ENCODE measurements at places on chromosomes 7 and 10.
A peak's percentile ranks its signal among the peaks of the same experiment; 100 is the strongest.

- DNase-seq: no peak
Measured at GRCh38 chr10:28496017-28496416, 36.9 kb upstream of the WAC start.

- DNase-seq: no peak
Measured at GRCh38 chr10:1685699-1686490, 51.4 kb downstream of the ADARB2 start.

GRCh38 chr10:77029777-77030717 lies 607.6 kb downstream of the KCNMA1 start:
- DNase-seq: no peak

- DNase-seq: no peak
Measured at GRCh38 chr7:92749832-92750446, 86.4 kb downstream of the CDK6 start.

DNA sequence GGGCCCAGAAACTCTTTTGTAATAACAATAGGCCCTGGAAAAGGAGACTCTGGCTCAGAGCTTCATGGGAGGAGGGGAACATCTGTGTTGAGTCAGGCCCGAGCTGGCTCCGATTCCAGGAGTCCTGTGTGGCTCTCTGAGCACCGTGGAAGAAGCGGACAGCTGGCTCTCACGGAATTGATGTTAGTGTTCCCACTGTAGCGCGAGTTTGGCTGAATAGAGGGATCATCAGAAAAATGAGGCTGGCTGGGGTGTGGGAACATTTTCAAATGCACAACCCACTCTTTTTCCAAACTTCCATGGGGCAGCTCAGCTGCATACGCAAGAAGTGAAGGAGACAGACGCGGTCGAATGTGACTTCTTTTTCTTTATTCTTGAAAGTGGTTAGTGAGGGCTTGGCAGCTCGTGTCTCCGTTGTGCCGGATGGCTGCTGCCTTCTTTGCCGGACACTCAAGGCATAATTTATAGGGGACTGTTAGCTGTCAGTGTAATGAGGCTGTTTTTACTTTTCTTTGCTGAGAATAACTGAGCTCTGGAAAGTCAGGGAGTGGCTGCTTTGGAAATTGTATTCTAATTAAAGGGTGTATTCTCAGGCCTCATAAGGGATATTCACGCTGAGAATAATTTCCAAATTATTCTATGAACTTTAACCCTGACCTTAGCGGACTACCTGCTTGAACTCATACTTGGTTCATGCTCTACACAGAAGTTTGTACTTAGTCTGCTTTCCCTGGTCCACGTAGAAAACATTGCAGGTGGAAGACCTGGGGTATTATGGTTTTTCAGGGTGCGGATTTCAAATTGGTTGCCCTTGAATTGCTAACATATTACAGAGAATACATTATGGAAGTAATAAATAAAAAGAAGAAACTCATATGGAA lies 23.1 kb downstream of the MDFIC start:
- DNase-seq: no peak

- no peak for DNase-seq
Measured at GRCh38 chr7:99606531-99606930, 8.5 kb downstream of the TMEM225B start.

GRCh38 chr10:111128331-111129180 lies 51.7 kb downstream of the ADRA2A start:
- no peak for DNase-seq

DNA sequence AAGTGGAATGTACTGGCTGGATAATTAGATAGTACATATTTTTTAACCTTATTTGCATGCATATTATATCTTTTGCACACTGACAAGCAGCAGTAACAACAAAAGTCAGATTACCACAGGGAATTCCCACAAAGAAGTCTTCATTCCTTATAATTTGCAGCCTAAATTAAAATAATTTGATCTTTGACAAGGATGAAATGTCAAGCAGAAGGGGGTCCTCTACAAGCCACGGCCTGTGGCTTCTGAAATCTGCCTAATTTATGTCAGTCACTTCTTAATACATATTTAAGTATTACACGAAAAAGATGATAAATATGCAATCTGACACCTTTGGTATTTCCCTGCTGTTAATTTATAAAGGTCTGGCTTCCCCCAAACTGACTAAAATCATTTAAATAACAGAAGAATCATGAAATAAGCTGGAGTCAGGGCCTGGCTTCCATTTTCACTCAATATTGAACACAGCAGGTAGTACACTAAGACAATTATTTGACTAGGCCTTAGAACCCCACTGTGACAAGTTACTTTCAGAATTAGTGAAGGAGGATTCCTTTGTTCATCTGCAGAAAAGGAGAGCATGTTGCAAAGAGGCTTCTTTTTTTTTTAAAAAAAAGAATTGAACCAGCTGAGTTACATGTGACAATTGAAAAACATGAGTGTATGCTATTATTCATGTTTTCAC lies 351.1 kb upstream of the ETV1 start:
- DNase-seq: peak; percentile 33

GRCh38 chr7:27890205-27890849 lies 150.4 kb downstream of the TAX1BP1 start:
- DNase-seq: no peak

DNA sequence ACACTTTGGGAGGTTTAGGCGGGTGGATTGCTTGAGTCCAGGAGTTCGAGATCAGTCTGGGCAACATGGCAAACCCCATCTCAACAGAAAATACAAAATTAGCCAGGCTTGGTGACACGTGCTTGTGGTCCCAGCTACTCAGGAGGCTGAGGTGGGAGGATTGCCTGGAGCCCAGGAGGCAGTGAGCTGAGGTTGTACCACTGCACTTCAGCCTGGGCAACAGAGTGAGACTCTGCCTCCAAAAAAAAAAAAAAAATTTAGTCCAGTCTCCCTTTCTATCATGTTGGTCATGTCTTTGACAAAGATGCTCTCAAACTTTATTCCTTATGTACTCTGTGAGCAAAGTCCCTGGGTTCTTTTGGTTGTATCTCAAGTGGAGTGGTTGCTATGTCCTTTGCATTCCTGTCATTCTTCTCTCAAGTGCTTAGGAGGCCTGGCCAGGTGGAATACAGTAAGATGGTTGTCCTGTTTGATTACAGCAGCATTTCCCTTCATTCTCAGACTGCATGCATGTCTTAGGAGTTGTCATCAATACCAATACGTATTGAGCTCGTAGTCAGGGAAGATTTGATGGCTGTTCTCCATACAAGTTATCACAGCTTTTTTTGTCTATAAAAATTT lies 85.7 kb downstream of the MMRN2 start:
- DNase-seq: no peak

- DNase-seq: no peak
Measured at GRCh38 chr7:77866370-77866769, 67.8 kb downstream of the PHTF2 start.

- no peak for DNase-seq
Measured at GRCh38 chr7:17651863-17652385, 288.4 kb downstream of the SNX13 start.

DNA sequence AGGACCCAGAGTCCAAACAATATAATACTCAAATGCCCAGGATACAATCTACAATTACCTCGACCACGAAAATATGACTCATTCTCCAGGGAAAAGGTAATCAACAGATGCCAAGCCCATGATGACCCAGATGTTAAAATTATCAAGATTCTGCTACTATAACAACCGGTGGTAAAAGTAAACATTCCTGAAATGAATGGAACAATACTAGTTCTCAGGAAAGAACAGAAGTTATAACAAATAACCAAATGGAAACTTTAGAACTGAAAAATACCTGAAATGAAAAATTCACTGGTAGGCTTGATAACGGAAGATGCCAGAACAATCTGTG lies 34.1 kb upstream of the GUSB start:
- no peak for DNase-seq

GRCh38 chr10:34151481-34151880 lies 663.6 kb downstream of the PARD3 start:
- DNase-seq: no peak

- no peak for DNase-seq
Measured at GRCh38 chr7:36346260-36346831, 43.3 kb upstream of the ANLN start.

DNA sequence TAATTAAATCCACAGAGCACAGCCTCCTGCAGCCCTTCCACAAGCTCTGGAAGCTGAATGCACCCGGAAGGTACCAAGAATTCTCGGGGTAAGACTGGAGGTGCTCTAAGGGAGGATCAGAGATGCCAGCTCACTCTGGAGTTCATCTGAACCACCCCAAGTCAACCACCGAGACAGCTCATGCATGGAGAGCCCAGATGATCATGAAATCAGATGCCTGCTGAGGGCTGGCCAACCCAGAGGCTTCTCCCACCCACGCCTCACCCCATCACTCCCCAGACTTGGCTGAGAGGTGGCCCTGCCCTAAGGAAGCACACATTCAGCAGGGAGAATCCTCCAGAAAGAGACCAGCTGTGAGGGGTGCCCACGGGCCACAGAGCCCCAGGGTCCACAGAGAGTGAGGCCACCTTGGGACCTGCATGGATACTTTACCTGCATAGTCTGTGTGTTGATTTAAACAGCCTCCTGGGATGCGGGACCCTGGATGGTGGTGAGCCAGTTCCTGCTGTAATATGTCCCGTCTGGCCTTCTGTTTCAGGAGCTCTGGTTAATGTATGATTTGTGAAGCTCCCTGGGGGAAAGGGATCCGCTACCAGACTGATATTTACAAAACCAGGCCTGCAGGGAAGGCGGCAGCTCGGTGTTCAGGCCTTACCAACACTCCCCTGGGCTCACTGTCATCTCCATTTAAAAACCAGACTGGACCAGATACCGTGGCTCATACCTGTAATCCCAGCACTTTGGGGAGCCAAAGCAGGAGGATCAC lies 64.9 kb downstream of the INSIG1 start:
- no peak for DNase-seq

DNA sequence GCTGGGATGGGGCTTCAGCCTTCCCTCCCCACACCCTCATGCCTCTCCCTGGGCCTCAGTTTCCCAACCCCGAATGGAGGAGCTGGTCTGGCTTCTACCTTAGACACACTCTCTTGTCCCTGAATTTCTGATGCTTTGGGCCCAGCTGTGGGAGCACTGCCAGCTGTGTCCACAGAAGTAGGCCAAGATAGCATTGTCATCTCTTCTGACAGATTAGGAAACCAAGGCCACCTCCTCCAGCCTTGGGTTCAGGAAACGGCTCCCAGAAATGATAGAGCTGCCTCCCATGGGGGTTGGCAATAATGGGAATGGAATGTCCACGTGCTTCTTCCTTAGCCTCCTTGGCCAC lies 1.3 kb downstream of the PPIF start:
- no peak for DNase-seq

- no peak for DNase-seq
Measured at GRCh38 chr10:122990278-122990677, 10.1 kb downstream of the PSTK start.

DNA sequence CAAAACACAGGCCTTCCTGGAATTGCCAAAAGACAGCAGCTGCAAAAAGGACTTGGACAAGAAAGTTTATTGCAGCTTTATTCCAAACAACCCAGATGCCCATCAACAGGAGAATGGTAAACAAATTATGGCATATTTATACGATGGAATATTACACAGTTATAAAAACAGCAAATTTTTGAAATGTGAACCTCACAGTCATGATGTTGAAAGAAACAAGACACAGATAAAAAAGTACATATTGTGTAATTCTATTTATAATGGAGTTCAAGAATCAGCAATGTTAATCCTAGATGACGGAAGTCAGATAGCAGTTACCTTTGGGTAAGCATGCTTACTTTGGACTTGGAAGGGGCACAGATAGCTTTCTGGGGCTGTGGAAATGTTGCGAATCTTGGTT lies 44.4 kb downstream of the SYPL1 start:
- DNase-seq: no peak

GRCh38 chr7:55515569-55516279 lies 56.6 kb downstream of the VOPP1 start:
- DNase-seq: no peak

- DNase-seq: no peak
Measured at GRCh38 chr7:369476-370258, 79.7 kb downstream of the FOXL3 start.

GRCh38 chr7:938546-939185 lies 15.8 kb downstream of the ADAP1 start:
- no peak for DNase-seq

DNA sequence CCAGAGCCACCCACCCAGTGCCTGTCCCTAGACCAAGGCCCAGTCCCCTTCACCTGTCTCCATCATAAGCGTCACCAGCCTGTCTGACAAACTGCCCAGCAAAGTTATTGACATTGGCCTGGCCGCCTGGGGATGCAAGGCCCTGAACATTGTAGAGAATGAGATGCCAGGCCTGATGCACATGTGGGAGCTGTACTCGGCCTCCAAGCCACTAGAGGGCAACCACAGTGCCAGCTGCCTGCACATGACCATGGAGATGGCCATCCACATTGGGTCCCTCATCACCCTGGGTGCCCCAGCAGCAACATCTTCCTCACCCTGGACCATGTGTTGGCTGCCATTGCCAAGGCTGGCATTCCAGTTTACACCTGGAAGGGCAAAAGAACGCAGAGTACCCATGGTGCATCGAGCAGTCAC lies 63.7 kb upstream of the ANTXRL start:
- DNase-seq: no peak

- DNase-seq: no peak
Measured at GRCh38 chr10:87635498-87636312, 24.0 kb upstream of the PAPSS2 start.

DNA sequence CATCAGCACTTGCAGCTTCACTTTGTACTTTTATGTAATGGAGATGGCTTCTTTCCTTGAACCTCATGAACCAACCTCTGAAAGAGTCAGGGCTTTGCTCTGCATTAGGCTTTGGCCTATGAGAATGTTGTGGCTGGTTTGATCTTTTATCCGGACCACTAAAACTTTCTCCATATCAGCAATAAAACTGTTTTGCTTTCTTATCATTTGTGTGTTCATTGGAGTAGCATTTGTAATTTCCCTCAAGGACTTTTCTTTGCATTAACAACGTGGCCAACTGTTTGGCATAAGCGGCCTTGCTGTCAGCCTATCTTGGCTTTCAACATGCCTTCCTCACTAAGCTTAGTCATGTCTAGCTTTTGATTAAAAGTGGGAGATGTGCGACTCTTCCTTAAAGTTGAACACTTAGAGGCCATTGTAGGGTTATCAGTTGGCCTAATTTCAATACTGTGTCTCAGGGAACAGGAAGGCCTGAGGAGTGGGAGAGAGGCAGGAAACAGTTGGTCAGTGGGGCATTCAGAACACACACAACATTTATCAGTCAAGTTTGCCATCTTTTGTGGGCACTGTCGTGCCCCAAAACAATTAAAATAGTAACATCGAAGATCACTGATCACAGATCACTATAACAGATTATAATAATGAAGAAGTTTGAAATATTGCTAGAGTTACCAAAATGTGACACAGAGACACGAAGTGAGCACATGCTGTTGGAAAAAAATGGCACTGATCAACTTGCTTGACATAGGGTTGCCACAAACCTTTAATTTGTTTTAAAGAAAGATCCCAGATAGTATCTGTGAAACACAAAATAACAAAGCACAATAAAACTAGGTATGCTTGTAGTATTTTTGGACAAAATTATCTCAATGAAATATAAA lies 64.7 kb downstream of the NRF1 start:
- no peak for DNase-seq

- DNase-seq: no peak
Measured at GRCh38 chr7:41699516-41699915, 3.4 kb downstream of the INHBA start.

- no peak for DNase-seq
Measured at GRCh38 chr10:2456834-2457233, 610.5 kb upstream of the PFKP start.

GRCh38 chr10:73791871-73792400 lies 6.5 kb downstream of the ZSWIM8 start:
- no peak for DNase-seq

GRCh38 chr10:132258423-132258822 lies 49.3 kb downstream of the STK32C start:
- DNase-seq: no peak

- no peak for DNase-seq
Measured at GRCh38 chr7:129495987-129496386, 6.3 kb upstream of the SMKR1 start.
